ENCODE measurements at places on chromosomes 5 and 9.

DNA sequence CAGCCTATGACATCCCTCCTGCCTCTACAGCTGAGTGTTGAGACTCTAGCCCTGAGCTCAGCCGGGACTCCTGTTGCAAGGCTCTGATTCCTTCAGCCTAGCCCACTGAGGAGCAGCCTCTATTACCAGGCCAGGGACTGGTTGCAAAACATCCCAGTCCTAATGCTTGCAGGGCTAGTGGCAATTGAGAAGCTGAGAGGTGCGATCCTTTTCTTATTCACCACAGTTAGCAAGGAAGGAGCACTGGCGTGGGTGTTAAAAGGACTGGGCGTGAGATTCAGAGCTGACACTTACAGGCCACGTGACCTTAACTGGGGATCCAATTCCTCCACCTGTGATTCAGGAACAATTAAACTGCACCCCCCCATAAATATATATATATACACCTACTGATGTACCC lies 58.8 kb downstream of the GARNL3 start:
- no peak for DNase-seq

GRCh38 chr5:52989025-52989780 lies at the start of gene ITGA2:
ITGA2 (plus strand) TSS chr5:52989352; CDS start chr5:52989469, 117 bp downstream.
- DNase-seq, result no peak

GRCh38 chr5:68557162-68557936 lies 341.8 kb downstream of the PIK3R1 start:
- DNase-seq, result no peak

DNA sequence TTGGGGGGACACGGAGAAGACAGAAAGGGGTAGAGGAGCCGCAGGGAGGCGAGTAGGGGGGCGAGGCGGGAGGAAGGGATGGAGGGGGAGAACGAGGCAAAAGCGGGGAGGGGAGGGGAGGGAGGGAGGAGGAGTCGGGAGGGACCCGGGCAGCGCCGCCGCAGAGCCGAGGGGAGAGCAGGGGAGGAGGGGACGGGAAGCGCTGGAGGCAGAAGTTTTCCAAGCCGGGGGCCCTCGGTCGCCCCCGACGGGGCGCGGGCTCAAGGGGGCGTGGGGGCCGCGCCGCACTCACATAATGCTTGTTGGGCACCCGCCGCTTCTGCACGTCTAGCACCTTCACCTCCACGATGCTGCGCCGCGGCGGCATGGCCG lies 353 bp downstream of the SH3PXD2B start:
- DNase-seq, result no peak
